ENCODE measurements at places on chromosomes 5 and 9. TPM values are rescaled to one million over a fixed set of nuclear protein-coding genes. Genes with fewer than 3 reads are reported as not detected.

Gene NAIP
- 26.8 TPM for total RNA-seq

Gene NACC2
- 18.0 TPM for total RNA-seq

Gene CA9
- total RNA-seq, result 1.2 TPM

Gene CAMK4
- 95.0 TPM for total RNA-seq

Gene ARL14EPL
- not detected for total RNA-seq

Gene IFNA2
- not detected for total RNA-seq

Gene ADAMTS12
- 5.8 TPM for total RNA-seq

Gene ROR2
- total RNA-seq, result 2.3 TPM

Gene TMEM232
- total RNA-seq, result 39.9 TPM

Gene LHFPL2
- 25.1 TPM for total RNA-seq

Gene TCERG1
- 82.4 TPM for total RNA-seq

Gene QRFP
- not detected for total RNA-seq

Gene KIAA1958
- total RNA-seq, result 17.1 TPM

Gene ZNF782
- total RNA-seq, result 27.2 TPM

Gene GNPDA1
- total RNA-seq, result 28.8 TPM

Gene HMMR
- total RNA-seq, result 4.4 TPM

Gene CFAP77
- 1.2 TPM for total RNA-seq

Gene PLAC8L1
- 0.69 TPM for total RNA-seq

Gene SPINK4
- not detected for total RNA-seq

Gene PAPPA
- total RNA-seq, result 1.8 TPM

Gene PCDHB13
- 10.8 TPM for total RNA-seq

Gene SLC24A2
- total RNA-seq, result 11.5 TPM

Gene HEXB
- total RNA-seq, result 41.8 TPM

Gene NUTM2G
- total RNA-seq, result not detected

Gene OR1N2
- not detected for total RNA-seq

Gene INSL4
- total RNA-seq, result not detected

Gene DENND1A
- 21.2 TPM for total RNA-seq

Gene ZNF484
- total RNA-seq, result 56.7 TPM

Gene PCDHGA1
- total RNA-seq, result 4.2 TPM

Gene TAF11L5
- not detected for total RNA-seq

Gene EIF4EBP3
- not detected for total RNA-seq

Gene IFNK
- not detected for total RNA-seq

Gene THBS4
- 11.8 TPM for total RNA-seq

Gene SLC34A3
- total RNA-seq, result not detected

Gene PRR16
- total RNA-seq, result 6.5 TPM

Gene IGIP
- 16.6 TPM for total RNA-seq

Gene IL13
- total RNA-seq, result not detected

Gene MEGF10
- total RNA-seq, result 29.1 TPM

Gene ASTN2
- total RNA-seq, result 32.8 TPM

Gene LVRN
- 1.8 TPM for total RNA-seq

Gene SLC25A2
- 0.23 TPM for total RNA-seq

Gene TMOD1
- 5.5 TPM for total RNA-seq

Gene TLR4
- total RNA-seq, result 10.6 TPM

Gene TNC
- 112 TPM for total RNA-seq

Gene MARCOL
- not detected for total RNA-seq

Gene RCL1
- 22.1 TPM for total RNA-seq

Gene ATG12
- total RNA-seq, result 72.7 TPM

Gene ZNF79
- 10.8 TPM for total RNA-seq

Gene ACTBL2
- total RNA-seq, result not detected

Gene IL7R
- 0.46 TPM for total RNA-seq

All from diencephalon (tissue), 1 donor.